CD4-positive, CD25-positive, alpha-beta regulatory T cell (primary cell): ENCODE measurements at places on chromosomes 6 and 20.

DNA sequence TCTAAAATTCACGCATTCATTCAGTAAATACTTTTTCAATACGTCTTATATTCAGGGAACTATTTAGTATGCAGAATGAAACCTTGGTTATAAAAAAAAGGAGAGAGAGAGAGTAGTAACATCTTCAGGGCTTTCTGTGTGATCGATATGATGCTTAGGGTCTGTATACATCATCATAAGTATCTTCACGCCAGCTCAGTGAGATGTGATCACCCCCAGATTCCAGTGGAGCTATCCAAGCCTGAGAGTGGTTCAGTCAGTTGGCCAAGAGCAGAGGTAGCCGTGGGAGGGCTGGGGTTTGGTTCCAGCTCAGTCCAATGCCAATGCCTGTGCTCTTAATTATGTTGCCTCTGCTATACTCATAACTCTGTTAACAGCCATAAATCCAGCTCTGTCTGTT is 8.6 kb downstream of the CD83 start:
- DNase-seq = no peak

DNA sequence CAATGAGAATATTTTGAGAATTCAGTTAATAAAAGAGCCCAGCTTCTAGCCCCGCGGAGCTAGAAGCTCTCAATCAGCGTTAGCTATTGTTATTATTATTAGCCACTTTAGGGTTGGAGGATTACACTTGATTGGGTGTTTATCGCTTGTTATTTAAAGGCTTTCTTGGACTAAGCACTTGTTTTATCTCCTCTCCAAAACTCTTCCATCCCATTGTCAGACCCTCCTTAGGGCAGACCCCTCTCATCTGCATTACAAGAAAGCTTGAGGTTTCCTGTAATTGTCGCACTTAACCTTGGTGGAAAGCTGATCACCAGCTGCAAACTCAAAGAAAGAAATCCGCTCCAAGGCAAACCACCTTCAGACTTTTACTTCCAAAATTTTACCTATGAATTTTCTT is 4.8 kb downstream of the DPPA5 start:
- no peak for DNase-seq

- no peak for DNase-seq
Measured at GRCh38 chr20:90651-91050, 3.2 kb downstream of the DEFB125 start.

GRCh38 chr6:153411070-153411648 is 280.1 kb upstream of the RGS17 start:
- no peak for DNase-seq

DNA sequence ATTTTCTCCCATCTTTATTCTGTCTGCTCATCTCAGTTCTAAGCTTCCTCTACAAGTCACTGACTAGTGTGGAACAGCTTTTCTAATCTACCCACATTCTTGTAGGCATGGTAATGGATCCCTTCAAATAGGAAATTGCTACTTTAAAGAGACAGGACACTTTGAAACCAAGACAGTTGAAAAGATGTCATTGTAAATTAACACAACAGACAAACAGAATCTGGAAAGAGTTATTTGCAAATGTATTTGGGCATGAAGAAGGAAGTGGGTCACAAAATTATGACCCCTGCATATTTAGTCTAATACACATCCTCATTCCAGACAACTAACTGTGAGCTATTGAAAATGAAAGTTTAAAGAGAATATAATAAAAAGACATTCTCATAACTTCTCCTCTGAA is 298.2 kb upstream of the MARCKS start:
- DNase-seq = no peak

DNA sequence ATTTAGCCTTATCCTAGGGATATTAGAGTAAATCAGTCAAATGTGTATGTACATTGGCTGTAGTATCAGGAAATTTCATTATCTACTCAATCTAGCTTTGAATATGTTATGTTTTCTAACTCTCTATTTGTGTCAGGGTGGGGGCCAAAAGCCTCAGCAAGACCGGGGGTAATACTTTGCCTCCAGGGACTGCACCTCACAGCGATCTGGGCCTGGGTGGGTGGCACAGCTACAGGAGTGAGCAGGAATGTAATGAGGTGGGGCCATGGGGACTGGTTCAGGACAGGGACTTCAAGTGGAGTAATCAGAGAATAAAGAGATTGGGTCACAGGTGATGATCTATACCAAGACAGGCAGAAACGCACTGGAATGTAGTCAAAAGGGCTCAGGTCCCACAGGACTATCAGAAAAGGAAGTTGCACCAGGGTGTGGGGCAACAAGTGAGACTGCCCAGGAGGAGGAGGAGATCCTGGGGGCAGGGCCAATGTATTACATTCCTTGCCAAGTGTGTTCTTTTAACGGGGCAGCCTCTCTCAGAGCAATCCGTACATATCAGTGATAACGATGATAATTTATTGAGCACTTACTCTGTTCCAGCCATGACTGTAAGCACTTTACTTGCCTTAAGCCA is 54.0 kb downstream of the PIGU start:
- no peak for DNase-seq

- DNase-seq = no peak
Measured at GRCh38 chr6:36683656-36684446, 5.3 kb downstream of the CDKN1A start.

GRCh38 chr20:3330046-3330741 is 77.3 kb downstream of the DNAAF9 start:
- no peak for DNase-seq

- DNase-seq = no peak
Measured at GRCh38 chr6:87729965-87730719, 28.1 kb upstream of the AKIRIN2 start.

DNA sequence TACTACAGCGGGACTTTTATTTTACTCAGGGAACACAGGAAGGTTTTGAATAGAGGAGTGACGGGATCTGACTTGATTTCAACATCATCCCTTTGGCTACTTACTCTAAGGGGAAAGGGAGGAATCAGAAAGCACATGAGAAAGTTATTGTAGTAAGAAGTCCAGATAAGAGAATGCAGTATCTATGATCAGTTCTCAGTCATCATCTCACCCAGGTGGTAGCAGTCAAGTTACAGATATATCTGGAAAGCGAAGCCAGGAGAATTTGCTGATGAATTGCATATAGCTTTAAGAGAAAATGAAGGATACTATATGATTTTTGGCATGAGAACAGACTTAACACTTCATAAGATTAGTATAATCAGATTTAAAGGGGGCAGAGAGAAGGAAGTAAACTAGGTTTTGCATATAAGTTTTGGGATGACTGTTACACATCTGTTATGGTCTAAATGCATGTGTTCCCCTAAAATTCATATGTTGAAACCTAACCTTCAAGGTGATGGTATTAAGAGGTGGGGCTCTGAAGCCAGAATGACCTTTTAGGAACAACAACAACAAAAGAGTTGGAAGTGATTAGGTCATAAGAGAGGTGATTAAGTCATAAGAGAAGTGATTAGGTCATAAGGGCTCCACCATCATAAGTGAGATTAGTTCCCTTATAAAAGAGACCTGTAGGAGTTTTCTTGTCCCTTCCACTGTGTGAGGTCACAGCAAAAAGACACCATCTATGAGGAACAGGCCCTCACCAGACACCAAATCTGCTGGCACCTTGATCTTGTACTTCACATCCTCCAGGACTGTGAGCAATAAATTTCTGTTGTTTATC is 6.7 kb downstream of the RAD21L1 start:
- DNase-seq = no peak

DNA sequence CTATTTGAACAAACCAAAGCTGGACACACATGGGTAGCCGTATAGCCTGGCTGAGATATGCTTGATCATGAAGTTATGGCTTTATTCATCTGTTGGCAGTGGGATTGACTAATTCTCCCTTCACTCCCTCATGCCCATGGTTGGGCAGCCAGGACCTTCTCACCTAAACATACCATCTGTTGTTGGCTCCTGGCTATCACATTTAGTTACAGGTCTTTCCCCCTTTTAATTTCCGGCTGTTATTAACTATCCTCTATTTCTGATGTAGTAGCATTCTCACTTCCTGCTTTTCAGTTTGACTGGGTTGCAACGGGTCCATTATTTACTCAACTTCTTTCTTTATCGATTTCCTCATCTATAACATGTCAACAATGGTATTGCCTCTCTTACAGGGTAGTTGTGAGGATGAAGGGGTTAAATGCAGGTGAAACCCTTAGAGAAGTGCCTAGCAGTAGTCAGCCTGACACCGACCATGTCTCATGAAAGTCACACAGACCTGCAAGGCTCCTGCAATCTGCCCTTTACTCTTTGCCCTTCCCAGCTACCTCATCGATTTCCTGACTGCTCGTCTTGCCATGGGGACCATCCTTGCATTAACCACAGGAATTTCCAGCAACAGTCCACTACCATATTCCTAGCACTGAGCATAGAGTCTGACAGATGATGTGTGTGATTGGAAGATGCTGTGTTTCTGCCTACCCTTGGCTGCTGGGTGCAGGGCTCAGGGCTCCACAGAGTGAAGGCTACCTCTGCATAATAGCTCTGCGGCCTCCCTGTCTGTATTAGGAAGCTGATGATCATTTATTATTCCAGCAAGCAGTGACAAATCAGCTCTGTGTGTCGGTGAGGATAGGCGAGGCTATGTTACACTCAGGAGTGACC is 42.2 kb downstream of the PPP1R14C start:
- no peak for DNase-seq

- DNase-seq = peak; percentile 68
Measured at GRCh38 chr6:130293800-130294199, 71.0 kb upstream of the SAMD3 start.

GRCh38 chr20:1876975-1877608 is 18.1 kb upstream of the SIRPA start:
- no peak for DNase-seq

DNA sequence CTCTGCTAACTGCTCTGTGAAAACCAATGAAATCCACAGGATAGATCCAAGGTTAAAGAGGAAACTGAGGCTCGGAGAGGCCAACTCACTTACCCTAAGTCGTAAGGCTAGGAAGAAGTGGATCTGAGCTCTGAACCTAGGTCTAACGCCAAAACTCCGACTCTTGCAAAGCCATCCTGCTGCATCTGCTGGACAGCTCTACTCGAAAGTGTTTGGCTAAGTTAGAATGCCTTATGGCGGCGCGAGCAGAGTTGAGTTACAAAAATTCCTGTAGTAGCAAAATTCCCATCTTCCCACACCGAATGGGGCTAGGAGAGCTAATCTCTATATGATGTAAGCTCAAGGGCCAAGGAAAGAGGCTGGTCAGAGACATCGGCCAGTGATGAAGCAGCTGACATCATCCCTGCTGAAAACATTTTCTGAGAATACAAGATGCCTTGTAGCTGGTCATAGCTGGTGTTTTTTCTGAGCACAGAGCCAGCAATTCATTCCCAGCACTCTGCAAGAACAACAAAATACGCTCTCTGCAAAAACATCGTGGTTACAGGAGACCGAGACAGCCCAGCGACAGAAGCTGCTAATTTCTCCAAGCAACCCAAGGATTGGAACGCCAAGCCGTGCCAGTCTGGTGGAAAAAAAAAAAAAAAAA is 1.8 kb downstream of the SPATA2 start:
- no peak for DNase-seq

DNA sequence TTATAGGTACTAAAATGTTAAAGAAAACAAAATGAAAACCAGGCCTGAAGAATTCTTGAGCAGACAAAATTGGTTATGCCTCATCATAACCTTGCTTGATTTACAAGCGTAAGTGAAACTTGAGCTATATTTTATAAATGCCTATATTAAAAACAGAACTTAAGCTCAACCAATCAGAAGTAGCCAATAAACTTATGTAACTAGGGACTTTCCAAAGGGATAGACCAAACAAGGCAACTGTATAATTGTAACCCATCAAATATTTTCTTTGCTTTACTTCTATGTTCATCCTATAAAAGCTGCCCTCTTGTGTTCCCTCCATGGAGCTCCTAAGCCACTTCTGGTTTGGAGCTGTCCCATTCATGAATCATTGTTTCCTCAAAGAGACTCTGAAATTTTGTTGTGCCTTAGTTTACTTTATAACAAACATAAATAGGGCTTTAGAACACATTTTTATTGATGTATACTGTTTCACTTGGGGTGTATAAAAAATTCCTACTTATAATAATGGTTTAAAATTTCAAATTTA is 101.6 kb upstream of the CARMIL1 start:
- DNase-seq = no peak

GRCh38 chr6:154606457-154606856 is 96.0 kb upstream of the CNKSR3 start:
- DNase-seq = peak; percentile 45

DNA sequence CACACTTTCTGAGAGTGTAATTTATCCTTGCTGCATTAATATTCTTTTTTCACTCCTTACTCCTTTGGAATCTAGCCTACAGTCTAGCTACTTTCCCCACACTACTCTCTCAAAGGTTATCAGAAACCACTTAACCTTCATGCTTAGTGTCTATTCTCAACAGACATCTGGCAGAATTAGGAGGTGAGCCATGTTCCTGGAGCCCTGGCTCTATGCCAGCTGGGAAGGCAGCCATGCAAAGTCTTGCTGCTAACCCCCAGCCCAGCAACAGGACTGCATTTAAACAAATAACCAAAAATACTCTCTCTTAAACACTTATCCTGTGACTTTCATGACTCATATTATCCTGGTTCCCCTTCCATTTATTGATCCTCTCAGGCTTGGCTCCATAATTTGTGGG is 260.2 kb downstream of the BCKDHB start:
- no peak for DNase-seq

DNA sequence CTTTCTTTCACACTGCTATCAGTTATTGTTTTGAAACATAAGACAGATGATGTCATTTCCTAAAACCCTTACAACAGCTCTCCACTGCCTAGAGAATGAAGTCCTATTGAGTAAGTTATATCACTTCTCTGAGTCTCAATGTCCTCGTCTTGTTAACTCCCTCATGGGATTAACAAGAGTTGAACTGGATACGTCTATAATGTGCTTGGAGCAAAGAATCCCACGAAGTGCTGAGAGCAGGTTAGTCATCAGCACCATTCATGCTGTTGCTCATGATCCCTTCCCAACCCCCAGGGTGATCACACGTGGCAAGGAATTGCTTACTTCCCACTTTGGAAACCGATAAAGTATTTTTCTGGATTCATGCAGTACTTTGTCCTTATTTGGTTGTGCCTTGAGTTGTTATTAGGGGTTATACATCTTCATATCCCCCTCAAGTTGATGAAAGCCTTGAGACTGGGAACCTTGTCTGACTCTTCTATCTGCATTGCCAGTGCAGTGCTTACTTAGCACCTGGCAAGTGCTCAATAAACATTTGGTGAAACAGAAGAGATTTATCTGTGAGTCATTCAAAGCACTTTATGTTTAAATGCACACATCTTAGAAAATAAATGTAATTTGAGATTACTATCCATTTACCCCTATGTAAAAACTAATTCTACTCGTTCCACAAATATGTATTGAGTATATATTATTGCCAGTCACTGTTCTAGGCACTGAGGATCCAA is 487.5 kb downstream of the EPM2A start:
- DNase-seq = no peak

DNA sequence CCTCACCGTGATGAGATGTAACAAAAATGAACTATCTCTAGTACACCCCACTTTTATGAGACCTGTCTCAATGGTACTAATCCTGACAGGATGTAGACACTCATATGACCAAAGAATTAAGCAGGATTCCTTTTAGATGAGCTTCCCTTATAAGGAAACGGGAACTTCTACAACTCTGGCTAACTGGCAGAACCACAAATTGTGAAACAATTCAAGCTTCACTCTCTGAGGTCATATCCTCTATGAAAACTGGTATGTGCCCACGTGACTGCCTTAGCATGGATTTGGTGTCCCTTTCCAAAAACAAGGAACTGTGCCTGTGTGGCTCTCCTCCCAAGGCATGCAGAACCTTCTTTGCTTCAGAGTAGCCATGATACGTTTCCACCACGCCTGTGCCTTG is 14.1 kb upstream of the CPNE5 start:
- DNase-seq = no peak

GRCh38 chr6:166989427-166990032 is 9.7 kb upstream of the CEP43 start:
- DNase-seq = peak; percentile 6

- no peak for DNase-seq
Measured at GRCh38 chr6:166618866-166619761, 7.9 kb downstream of the RPS6KA2 start.
